ENCODE measurements at places on chromosomes 1 and 21.

DNA sequence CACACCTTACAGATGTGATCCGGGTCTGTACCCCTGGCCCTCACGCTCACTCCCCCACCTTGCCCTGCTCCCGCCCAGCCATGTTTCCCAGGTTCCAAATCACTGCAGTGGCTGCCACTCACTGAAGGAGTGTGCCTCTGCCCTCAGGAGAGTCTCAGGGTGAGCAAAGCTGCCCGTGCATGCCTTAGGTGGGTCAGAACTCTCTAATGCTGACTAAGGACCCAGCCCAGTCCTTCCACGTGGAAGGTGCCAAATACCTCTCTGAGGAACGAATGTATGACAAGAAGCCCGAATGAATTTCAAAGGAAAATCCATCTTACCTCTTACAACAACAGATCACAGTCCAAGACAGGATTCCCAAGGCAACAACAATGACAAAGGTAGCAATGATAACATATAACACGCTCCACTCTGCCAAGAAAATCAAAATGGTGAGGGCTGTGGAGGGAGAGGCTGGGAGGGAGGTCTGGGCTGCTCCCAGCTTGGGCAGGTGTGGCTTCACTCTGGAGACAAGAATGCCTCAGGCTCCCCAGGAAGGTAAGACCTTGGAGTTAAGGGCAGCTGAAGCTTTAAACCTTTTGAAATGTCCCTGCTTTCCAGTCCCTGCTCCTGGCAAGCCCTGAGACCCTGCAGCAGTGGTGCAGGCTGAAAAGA lies 115.2 kb downstream of the KIAA0319L start:
- no peak for DNase-seq

DNA sequence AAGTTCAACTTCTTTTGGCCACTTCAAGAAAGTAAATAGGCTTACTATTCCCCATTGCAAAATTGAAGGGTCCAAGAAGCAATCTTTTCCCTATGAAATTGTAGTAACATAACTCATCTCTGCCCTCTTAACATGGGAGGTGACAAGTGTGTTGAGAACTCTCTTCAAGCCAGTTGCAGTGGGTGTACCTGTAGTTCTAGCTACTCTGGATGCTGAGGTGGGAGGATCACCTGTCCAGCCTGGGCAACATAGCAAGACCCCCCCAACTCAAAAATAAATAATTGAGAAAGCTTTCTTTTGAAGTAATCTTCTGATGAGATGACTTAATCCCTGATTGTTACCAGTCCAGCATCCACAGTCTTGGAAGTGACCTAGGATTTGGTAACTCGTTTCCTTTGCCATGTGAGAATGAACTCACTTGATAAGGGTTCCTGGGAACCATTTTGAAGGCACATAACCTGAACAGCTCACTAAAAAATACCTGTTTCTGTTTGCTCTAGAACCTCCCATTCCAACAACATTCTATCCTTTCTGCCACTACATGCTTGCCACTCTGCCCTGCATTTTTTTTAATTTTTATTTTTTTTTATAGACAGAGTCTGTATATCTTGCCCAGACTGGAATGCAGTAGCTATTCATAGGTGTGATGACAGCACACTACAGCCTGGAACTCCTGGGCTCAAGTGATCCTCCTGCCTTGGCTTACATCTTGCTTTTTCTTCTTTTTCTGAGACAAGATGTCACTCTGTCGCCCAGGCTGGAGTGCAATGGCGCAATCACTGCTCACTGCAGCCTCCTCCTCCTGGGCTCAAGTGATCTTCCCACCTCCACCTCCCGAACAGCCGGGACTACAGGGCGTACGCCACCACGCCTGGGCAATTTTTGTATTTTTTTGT lies 1.4 kb upstream of the IPO9 start:
- DNase-seq: no peak

GRCh38 chr1:51365774-51366173 lies 35.4 kb upstream of the TTC39A start:
- DNase-seq: no peak

DNA sequence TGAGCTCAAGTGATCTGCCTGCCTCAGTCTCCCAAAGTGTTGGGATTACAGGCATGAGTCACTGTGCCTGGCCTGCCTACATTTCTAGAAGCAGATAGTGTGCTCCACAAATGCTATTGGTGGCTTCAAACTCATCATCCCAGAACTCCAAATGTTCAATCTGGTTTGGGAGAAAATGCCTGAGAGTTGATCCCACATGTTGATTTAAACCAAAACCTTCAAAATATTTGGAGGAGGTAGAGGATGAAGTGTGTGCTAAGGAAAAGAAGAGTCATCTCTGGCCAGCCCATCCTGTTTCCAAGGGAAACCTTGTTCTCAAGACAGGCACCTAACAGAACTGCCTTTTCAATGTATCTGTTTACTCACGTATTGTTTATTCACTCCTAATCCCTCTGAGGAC lies 55.4 kb upstream of the GRHL3 start:
- DNase-seq: no peak

DNA sequence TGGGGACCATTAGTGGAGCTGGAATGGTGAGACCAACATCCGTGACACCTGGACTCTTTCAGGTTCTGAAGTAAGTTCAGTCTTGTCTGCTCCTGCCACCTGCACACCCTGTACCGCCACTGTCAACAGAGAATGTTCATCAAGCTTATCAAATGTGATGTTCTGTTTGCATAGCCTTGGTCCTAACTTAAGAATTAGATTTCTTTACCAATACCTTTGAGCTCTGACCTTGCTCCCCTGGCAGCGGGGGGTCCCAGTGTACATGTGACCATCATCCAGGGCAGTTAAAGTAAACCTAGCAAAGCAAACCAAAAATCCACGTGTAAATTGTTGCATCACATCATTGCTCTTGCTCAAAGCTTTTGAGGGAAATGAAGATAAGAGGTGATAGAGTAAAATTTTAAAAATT lies 14.5 kb downstream of the SLC25A33 start:
- no peak for DNase-seq

All from NCI-H1105 (cell line).